ENCODE measurements at places on chromosomes 12 and 14.

DNA sequence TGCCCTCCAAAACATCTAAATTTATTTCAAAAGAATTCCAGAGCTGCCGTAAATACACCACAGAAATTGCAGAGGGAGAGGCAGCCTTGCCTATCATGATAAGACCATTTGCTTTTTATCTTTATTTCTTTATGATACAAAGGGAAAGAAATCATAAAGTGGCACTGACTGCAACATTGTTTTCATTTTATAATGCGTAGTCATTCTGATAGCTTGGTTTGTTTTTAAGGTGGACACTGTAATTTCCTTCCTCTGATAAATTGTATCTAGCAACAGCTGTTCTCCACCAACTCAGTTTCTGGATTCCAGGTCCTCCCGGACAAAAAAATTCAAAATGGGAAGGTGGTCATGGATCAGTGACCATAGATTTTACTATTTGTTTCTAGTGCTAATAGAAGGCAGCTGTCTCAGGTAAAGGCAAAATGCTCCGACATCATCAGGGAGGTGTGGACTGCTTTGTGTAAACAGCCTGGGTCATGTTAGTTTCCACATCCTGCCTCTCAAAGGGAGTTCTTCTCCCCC is 623 bp upstream of the TSPAN8 start:
- no peak for DNase-seq

DNA sequence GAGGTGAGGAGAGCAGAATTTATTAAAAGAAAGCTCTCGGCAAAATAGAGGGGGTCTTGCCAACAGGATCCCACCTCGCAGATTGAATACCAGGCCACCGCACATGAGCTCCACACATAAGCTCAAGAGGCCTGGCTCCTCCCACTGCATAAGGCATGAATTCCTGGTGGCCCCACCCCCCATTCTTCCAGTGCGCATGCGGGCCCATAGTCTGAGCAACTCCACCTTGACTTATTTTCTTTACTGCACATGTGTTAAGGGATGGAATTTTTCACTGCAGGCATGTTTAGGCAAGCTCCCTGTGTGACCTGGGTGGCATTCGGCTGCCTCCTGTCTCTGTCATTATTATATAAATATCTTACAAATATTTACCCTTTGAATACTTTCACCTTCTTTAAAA is 412.5 kb downstream of the RMST start:
- DNase-seq, result no peak

DNA sequence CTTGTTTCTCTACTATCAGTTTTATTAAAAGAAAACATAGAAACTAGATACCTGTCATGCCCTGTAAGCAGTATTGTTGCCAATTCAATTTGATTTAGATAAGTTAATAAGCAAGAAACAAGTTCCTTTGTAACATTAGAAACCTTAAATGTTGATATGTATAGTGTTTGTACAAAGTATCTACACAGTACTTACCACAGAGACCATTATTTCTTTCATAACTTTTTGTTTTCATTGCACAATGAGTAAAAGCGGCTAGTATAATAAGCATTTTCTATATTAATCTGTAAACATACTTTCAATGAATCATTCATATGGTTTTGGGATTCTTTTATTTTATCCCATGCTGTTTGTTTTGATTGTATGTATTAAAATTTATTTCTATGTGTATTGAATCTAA is 305.1 kb downstream of the TTC6 start:
- DNase-seq, result no peak

GRCh38 chr12:26205298-26205697 is 9.9 kb downstream of the SSPN start:
- DNase-seq, result no peak

DNA sequence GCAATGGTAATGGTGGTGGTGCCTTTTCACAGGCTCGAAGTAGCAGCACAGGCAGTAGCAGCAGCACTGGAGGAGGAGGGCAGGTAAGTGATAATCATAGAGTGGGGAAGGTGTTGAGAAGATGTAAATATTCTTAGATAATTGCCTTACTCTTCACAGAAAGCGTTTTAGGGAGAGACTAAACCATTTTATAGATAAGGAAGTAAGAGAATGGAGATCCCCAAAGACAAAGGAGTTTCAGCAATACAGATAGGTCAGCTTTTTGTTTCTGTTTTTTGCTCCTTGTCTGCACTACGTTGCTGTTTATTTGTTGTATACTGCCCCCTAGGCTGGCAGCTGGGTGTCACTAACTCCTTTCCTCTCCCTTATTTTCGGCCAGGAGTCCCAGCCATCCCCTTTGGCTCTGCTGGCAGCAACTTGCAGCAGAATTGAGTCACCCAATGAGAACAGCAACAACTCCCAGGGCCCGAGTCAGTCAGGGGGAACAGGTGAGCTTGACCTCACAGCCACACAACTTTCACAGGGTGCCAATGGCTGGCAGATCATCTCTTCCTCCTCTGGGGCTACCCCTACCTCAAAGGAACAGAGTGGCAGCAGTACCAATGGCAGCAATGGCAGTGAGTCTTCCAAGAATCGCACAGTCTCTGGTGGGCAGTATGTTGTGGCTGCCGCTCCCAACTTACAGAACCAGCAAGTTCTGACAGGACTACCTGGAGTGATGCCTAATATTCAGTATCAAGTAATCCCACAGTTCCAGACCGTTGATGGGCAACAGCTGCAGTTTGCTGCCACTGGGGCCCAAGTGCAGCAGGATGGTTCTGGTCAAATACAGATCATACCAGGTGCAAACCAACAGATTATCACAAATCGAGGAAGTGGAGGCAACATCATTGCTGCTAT is 2.0 kb downstream of the SP1 start:
- peak; percentile 38 for DNase-seq

DNA sequence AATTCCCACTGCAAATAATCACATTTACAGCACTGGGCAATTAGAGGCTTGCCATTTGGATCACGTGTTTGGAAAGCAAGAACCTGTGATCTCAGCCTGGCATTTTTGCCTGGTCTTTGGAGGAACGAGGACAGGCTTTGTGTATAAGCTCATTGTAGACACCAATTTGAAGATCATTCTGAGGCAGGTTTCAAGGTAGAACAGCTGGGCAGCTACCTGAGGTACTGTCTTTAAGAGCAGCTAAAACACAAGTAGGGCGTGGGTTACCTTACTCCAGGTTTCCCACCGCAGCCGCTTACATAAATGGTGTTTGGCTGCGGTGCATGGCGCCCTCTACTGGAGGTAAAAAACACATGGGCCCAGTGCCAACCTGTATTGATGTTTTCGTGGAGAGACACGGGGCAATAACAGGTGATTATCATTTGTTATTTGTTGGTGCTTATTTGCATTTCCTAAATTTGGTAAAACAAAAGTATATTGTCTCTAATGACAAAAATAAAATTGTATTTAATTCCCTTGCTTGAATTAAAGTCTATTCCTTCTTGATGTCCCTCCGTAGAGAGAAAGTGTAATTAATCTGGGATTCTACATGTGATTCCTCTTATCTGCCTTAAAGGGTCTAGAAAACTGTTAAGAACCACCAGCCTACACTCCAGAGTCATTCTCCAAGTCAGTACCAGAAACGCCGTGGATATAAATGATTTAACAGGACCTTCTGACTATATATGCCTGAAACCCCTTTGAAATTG is 69.7 kb downstream of the SVOP start:
- DNase-seq, result peak; percentile 65

DNA sequence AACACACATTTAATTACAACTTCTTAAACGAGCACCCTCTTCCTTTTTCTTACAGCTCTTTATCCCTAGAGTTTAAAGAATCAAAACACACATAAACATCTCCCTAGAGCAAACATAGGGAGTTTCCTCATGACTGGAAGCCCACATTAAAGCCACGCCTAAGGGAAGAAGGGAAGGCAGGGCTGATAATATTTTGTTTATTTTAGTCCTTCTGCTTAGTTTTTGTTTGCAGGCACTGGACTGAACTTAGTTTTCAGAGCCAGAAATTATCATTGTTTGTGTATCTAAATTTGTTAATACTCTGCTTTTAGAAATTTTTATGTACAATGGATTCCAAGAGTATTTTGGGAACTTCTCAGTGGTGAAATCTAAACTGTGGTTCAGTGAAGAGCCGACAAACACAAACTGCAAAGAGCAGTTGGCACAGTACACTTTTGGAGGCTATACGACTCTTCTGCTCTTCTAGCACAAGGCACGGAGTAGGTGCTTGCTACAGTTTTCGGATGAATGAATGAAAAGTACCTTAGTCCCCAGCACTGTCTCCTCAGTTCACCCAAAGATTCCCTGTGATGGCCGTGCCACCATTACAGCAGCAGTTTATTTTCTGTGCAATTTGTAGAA is 17.6 kb upstream of the AMIGO2 start:
- no peak for DNase-seq

DNA sequence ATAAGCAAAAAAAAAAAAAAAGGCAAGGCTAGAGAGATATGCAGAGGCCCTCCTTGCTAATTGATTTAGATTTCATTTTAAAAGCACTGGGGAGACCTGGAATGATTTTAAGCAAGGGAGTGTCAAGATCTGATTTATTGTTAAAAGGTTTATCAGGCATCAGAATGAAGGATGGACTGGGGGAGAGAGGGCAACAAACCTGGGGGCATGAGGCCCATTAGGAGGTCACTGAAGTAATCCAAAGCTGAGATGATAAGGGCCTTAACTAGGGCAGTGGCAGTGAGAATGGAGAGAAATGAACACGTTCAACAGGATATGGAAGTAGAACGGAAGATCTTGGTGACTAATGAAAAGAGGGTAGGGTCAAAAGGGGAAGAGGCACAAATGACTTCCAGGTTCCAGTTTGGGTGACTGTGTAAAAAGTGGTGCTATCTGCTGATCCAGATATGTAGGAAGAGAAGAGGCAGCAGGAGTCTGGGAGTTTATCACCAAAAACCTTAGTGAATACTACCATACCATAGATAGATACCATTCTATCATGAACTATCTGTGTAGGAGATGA is 24.0 kb downstream of the KITLG start:
- no peak for DNase-seq

GRCh38 chr12:113660936-113661335 is 189.3 kb upstream of the LHX5 start:
- no peak for DNase-seq

- no peak for DNase-seq
These were observed 119.9 kb upstream of the NCOR2 start for GRCh38 chr12:124687174-124687902.

GRCh38 chr14:69921052-69921451 is 41.8 kb downstream of the SMOC1 start:
- DNase-seq, result no peak

- peak; percentile 70 for DNase-seq
These were observed at the start of gene PLXNC1 for GRCh38 chr12:94147991-94148738. PLXNC1 (plus strand) TSS chr12:94148577; CDS start chr12:94148972, 395 bp downstream.
